ENCODE measurements at places on chromosomes 6 and 20.

DNA sequence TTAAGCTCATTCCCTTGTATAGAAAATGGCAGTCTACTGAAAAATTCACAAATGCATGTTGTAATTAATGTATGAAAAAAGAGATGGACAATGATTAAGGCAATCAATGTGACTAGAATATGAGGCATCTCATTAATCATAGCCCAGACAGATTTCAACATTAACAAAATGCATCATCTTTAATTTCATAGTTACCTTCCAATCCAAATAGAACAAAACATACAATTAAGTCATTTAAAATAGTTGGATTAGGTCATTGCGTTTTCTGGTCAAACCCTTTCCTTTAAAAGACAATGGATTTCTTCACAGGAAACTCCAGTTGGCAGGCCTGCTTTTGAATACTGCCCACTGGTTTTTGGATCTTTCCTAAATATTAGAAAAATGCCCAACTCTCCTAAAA is 203.9 kb downstream of the HAO1 start:
- DNase-seq: no peak

DNA sequence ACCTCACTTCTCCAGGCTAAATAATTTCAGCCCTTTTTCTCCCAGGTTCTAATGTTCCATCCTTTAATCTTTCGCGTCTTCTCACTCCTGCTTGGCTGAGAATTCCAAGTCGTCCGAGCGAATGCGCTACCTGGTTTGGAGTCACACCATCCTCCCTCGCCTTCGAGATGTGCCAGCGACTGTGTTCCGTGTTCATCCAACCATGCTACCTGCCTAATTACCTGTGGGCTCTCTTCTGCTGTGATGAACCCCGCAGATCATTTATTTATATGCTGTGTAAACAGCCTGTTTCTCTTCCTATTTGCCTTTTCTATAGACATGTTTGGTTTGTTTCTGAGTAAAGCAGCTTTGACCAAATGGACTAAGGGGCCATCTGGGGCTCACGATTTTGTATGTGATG is 83.5 kb upstream of the TMEM181 start:
- DNase-seq: no peak

GRCh38 chr20:38700926-38701325 is 23.4 kb upstream of the SLC32A1 start:
- no peak for DNase-seq

- DNase-seq: no peak
Observed at GRCh38 chr6:39499053-39499452, 176.6 kb upstream of the KCNK16 start.

- DNase-seq: no peak
Observed at GRCh38 chr6:136477548-136477947, 72.7 kb downstream of the MAP7 start.

- DNase-seq: no peak
Observed at GRCh38 chr6:163922562-163922961, 508.0 kb downstream of the QKI start.

GRCh38 chr6:33213166-33213988 is 5.1 kb downstream of the RING1 start:
- DNase-seq: no peak

DNA sequence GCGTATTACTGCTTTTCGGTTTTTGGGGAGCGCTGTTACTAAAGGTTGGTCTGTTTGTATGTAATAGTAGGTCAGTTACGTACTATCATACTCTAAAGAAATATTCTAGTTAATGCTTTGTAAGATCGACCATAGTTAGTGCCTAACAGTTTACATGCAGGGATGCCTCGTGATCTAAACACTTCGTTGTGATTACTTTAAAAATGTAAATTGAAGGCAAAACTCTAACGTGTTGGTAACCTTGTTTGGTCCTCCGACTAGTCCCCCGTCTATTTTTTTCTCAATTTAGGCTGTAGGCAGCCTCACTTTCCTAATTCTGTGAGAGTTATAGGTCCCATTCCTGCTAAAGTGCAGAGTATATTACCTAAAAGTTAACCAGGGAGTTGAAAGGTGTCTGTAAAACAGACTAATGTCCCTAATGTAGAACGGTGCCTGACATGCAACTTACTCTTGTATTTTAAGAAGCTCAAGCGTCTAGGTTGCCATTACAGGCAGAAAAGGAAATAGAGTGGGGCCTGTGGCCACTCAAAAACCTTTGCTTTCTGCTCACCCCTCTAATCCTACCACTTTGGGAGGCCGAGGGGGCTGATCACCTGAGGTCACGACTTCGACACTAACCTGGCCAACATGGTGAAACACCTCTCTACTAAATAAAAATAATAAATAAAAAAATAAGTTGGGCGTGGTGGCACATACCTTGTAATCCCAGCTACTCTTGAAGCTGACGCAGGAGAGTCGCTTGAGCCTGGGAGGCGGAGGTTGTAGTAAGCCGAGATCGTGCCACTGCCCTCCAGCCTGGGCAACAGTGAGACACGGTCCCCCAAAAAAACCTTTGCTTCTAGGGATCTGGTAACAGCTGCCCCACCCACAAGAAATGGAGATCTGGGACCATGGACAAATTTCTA is 37.8 kb downstream of the HFE start:
- DNase-seq: no peak

- DNase-seq: no peak
Observed at GRCh38 chr20:63846128-63846771, 15.0 kb upstream of the ABHD16B start.

DNA sequence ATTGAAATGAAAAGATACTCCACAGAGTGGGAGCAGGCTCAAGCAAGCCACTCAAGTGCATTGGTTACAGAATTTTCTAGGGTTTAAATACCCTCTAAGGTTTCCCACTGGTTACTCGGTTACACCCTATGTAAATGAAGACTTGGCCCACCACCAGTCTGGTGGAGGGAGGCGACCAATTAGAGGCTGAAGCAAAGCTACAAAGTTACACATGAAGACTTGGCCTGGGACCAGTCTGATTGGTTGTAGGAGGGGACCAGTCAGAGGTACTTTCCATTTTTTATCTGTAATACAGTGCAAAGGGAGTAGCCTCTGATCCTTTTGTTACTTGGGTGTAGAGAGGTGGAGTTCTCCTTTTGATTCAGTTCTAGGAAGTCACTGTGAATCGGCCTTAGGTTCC is 7.6 kb downstream of the SRSF12 start:
- DNase-seq: no peak

GRCh38 chr6:16404456-16404855 is 166.1 kb downstream of the GMPR start:
- no peak for DNase-seq

DNA sequence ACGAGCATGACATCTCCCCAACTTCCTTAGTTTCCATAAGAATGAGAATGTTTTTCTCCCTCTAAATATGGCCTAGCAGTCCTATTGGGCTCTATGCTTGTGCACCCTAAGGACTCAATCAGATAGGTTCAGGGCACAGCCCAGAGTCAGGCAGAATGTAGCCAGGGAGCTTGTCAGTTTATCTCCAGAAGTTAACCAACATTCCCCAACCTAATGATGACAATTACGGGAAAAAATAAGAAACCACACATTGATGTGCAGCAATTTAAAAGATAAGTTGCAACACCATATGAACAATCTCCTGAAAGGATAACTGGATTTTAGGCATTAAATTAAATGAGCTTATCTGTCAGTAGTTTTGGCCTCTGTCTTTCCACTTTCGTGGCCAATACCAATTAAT is 71.1 kb downstream of the HDDC2 start:
- no peak for DNase-seq

DNA sequence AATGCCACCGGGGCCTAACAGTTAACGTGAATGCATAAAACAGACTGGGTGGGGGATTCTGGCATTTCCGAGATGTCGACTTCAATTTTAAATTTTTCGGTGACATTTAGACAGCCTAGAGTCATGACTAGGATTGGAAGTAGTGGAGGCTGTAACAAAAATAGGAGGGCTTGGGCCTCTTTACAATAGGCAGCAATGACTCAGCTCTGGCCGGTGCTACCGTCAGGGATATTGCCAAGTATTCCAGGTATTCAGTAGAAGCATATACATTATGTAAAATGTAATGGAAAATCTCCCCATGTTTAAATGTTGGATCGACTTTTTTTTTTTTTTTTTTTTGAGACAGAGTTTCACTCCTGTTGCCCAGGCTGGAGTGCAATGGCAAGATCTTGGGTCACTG is 136.2 kb upstream of the STMND1 start:
- DNase-seq: no peak

GRCh38 chr20:7090811-7091210 is 323.3 kb downstream of the BMP2 start:
- DNase-seq: no peak

- no peak for DNase-seq
Observed at GRCh38 chr20:59673288-59673997, 69.1 kb downstream of the PHACTR3 start.

GRCh38 chr20:25126204-25127029 is 44.5 kb upstream of the VSX1 start:
- DNase-seq: no peak

- DNase-seq: no peak
Observed at GRCh38 chr6:25706314-25707014, 48.1 kb upstream of the SLC17A4 start.

DNA sequence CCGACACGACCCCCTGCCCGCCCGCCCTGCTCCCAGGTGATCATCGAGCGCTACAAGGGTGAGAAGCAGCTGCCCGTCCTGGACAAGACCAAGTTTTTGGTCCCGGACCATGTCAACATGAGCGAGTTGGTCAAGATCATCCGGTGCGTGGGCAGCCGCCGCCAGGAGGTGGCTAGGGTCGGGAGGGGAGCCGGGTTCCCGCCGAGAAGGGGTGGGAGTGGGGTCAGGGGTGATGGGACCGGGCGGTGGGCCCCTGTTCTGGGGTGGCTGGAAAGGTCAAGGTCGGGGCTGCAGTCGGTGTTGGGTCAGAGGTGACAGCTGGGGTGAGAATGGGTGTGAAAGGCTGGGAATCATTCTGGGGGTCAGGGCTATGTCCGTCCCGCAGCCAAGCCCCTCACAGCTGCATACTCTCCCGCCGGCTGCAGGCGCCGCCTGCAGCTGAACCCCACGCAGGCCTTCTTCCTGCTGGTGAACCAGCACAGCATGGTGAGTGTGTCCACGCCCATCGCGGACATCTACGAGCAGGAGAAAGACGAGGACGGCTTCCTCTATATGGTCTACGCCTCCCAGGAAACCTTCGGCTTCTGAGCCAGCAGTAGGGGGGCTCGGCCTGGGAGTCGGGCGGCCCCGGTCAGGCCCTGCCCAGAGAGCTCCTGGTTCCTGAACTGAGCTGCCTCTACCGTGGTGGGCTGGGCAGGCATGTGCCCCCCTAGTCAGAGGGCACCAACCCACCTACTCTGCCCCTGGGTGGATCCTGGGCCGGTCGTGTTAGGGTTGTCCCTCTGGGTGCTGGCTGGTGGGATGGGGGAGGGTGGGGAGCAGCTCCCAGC is 1.0 kb downstream of the MAP1LC3A start:
- no peak for DNase-seq

DNA sequence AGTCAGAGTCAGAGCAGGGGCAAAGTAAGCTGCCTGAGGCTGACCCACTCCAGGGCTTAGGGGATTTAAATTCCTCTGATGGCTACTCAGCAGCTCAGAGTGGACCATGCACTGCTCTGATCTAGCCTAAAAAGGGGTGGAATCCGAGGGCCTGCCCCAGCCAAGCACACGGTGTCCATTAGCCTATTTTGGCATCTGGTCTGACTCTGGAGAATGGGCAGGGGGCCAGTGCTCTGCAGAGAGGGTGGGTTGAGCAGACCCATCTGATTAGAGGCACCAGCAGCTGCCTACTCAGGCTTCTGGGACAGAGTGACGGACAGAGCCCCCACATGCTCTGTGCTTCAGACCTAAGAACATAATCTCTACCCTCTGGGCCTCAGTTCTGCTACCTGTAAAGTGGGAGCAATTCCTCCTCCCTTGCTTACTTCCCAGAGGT is 25.9 kb upstream of the TGM2 start:
- no peak for DNase-seq

DNA sequence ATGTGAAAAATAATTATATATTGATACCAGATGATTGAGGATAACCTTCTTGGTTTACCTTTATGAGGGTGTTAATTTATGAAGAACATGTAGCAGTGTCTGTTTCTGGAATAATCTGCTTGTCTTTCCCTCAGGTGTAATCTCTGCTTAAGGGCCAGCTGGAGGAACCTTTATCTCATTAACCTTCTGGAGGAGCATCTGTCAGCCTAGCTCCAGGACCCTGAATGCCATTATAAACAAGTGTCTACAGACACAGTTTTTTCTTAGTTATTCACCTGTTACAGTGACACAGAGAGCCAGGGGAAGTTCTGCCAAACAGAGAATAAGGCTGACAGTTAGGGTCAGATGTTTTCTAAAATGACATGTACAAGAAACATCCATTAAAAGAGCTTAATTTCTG is at the start of gene IMPG1:
IMPG1 (minus strand) TSS at position 101 of the 400 bp plus-strand sequence. CDS start 174 bp downstream, outside the sequence.
- no peak for DNase-seq

GRCh38 chr20:19937651-19938420 is 79.3 kb upstream of the NAA20 start:
- no peak for DNase-seq

GRCh38 chr6:94270091-94270948 is 851.0 kb upstream of the EPHA7 start:
- DNase-seq: no peak

GRCh38 chr6:26362836-26363220 is 2.2 kb upstream of the BTN3A2 start:
- DNase-seq: no peak

GRCh38 chr20:4949833-4950178 is 51.5 kb downstream of the SLC23A2 start:
- DNase-seq: peak; percentile 38

DNA sequence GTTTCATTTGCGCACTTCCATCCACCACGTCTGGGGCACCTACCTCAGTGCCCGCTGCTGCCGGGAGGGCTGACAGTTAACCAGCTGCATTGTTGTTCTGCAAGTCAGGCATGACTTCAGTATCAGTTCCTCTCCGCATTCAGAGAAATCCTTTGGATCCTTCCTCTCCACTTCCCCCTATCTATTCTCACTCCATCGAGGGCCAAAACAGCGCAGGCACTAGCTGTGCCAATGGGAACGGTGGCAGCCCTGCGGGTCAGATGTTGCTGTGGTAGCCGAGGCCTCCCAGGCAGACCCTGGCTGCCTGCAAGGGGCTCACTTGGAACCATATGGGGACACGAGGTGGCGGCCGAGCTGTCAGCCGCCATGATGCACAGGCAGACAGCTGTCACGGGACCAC is 64.2 kb upstream of the INSM1 start:
- no peak for DNase-seq

DNA sequence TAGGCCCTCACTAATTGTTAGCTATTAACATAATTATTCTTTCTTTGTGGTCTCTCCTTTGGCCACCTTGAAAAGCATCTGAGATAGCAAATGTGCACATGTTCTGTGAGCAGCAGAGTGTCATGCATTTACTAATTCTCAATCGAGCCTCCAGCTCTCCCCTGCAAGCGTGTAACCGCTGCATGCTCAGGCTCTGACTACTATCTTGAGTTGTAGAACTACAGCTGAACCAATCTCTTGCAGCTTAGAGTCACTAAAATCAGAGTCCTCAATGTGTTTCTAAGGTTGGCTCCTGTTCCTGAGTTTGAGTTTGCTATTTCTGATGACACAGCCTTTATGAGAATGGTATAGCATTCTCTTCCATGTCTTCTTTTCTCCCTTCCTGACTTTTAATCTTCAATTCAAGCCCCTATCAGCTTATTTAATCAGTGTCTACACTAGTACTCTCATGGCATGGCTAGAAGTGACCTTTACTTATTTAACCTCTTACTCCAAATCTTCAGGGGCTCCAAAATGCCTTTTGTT is 65.5 kb downstream of the PPP1R3G start:
- no peak for DNase-seq

GRCh38 chr6:81938014-81938856 is 185.8 kb upstream of the TENT5A start:
- DNase-seq: no peak

All from CD4-positive, alpha-beta T cell treated with Interleukin-2 at 100 ng/mL for 4 hours (primary cell).